ENCODE measurements at places on chromosomes 12 and 14.

DNA sequence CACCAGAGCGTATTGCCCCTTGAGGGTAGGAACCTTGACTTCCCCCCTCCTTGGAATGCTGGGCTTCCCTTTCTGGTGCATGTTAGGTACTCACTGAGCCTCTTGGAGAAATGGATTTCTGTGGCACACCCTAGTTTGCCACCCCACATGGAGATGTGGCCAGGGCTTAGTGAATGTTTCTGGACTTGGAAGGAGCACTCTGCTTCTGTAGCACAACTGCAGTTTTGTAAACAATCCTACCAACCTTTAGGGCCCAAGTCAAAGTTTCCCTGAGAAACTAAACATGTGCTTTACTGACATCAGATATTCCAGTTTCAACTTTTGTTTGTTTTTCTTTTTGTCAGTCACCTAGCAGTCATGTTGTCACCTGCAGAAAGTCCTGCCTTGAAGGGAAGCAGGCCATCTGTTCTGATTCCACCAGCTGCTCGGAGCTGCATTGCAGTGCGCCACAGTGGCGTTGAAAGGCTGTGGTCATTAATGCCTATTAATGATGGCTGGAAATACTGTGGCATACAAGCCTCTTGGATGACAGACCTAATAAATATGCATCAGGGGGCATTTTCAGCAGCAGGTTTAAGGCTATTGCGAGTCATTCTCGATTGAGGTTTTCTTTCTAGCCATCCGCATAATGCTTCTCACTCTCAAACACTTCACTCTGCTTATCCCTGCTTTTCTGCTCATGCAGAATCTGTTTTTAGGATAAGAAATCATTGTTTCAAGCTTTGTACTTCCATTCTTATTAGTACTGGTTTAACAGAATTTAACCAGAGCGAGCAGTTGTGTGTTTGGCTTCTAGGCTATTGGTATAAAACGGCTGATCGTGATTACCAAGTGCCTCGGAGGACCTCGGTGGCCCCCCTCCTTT is 7.8 kb downstream of the PELI2 start:
- DNase-seq, result no peak

GRCh38 chr12:25241167-25242020 is 9.3 kb downstream of the KRAS start:
- DNase-seq, result peak; percentile 55

- DNase-seq, result no peak
These were observed at the start of gene CISTR for GRCh38 chr12:53751336-53752191. Gene CISTR, minus strand, starts transcription at chr12:53751979.

DNA sequence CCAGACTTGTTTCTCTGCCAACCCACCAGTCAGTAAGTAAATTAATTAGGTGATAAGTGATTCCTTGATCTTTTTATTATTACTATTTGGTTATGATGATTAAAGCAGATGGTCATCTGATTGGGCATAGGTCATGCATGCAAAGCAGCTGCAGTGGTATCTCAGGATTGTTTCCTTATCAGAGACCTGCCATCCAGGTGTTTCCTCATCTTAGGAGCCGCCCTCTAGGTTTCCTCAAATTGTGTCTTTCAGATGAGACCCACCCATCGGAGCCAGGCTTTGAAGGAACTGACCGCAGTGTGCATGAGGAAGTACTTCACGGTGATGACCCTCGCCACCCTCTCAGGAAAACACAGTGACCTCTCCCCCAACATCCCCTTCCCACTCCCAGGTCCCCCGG is 63.3 kb downstream of the ZFP36L1 start:
- DNase-seq, result no peak

GRCh38 chr12:28313631-28314030 is 123.4 kb downstream of the CCDC91 start:
- no peak for DNase-seq

GRCh38 chr12:64660237-64661018 is 50.1 kb downstream of the RASSF3 start:
- DNase-seq, result no peak

DNA sequence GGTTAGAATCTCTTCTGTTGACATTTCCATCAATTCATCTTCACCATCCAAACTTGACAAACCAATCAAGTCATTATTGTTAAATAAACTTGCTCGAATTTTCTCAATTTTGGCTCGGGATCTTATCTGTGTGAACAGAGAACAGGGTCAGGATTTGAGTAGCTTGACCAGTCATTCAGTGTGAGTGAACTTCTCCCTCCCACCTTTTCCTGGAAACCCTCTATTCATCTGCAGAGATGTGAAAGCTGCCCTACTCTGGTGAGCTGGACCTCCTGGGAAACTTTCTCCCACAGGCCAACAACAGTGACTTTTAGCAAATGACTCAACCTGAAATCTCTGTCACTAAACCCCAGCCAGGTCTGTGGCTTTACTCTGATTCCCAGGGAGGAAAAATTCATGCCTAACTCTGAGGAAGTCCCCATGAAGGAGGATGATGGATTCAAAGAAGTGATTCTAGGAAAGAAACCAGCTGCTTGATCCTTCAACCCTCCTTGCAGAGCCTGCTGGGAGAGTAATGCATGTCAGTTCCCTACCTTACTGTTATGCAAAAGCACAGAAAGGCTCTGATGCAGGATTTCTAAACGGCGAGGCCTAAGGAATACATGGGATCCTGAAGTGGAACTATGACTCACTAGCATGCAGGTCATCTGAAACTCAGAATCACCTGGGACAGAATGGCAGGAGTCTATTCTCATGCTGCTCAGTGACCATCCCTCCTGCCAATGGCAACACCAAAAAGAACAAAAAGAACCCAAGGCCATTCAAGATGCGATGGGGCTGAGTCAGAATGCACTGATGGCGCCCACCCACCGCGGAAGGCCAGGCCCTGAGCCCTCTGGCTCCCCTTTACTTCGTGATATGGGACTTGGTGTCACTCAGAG is 58.0 kb downstream of the TRAFD1 start:
- no peak for DNase-seq

DNA sequence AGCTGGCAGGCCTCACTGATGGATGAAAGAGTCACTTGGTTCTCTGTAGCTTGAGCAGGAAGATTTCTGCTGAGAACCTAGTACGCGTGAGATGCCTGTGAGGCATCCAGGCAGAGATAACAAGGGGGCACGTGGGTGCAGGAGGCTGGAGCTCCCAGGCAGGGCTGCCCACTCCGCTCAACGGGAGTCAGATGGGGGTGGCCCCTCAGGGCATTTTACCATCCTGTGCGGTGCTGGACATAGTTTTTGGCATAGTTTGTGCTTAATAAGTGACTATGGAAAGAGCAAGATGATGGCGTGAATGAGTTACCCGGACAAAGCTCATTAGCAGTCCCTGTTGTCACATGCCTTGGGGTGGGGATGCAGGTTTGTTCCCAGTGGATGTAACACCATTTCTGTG is 182.8 kb downstream of the TSPAN9 start:
- no peak for DNase-seq

- no peak for DNase-seq
These were observed 15.4 kb upstream of the PPM1H start for GRCh38 chr12:62950317-62950716.

- DNase-seq, result no peak
These were observed 29.0 kb downstream of the TESC start for GRCh38 chr12:117069926-117070900.

GRCh38 chr12:76508128-76508980 is 51.2 kb downstream of the OSBPL8 start:
- DNase-seq, result no peak

- DNase-seq, result no peak
These were observed 77.7 kb downstream of the SLC15A4 start for GRCh38 chr12:128745772-128746689.

DNA sequence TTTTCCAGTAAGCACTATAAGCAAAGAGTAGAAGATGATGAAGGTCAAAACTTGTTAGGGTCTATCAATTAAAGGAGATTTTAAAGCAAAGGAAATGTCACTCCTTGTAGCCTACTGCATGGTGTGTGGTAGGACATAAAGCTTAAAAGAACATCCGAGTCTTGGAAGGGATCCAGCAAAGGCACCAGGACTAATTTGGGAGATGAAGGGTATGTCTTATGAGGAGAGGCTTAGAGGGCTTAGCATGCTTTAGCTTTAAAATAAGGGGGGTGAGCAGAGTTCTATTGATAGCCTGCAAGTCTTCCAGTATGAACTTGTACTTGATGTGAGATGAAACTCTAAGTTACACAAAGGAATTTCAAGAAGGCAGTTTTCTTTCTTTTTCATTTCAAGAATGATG is 11.8 kb upstream of the MYBPC1 start:
- DNase-seq, result no peak

DNA sequence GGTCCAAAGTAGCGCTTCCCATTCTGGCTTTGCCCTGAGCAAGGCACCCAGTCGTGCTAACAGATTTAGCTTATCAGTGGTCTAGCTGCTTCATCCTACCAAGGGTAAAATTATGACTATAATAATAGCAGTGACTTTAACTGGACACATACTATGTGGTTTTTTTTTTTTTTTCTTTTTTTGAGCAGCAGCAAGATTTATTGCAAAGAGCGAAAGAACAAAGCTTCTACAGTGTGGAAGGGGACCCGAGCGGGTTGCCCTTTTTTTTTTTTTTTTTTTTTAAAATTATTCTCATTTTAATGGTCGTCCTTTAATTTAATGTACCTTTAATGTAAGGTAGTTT is 505 bp downstream of the HELB start:
- DNase-seq, result no peak

Data from SW 1271 (cell line).